ENCODE measurements at places on chromosomes 3 and 15.
A peak's percentile ranks its signal among the peaks of the same experiment; 100 is the strongest.

DNA sequence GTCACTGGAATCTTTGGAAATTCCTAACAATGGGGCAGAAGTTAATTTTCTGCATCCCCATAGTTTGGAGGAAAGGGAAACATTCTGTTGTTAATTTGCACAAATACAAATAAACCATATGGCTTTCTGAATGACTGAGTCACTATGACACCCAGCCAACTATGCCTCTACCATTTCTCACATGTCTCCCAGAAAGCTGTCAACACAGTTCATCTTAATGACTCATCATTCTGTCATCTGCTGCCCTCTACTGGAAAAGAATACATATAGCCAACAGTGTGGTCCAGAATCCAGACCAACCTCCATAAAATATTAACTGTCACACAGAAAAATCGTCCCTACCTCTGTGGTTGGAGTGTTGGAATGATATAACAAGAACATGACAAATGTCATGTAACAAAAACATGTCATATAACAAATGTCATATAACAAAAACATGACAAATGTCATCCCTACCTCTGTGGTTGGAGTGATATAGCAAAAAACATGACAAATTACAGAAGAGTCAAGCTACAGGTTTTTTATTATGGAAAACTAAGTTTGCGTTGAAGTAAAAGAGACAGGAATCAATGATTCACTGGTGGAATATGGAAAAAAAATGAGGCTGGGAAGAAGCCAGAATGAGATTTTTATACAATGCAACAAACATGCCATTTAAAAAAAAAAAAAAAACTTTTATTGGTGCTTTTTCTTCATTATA is 47.7 kb upstream of the GYG1 start:
- DNase-seq = peak; percentile 73

GRCh38 chr3:28934126-28934813 is 346.6 kb upstream of the RBMS3 start:
- DNase-seq = no peak

DNA sequence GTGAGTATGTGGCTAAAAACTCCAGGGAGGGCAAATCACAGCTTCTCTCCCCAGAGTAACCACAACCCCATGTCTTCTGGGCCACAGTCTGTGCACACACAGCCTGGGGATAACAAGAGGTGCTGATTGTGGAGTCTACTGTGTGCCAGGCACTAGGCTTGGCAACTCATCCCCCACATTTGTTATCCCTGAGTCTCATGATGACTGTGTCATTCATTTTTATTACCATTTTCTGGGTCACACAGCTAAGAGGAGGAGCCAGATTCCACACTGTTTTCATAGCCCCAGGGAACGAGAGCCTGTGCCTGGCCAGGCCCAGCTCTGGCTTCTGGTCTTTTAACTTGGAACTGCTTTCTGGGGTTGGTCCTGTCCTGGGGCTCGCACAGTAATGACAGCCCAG is 34.5 kb downstream of the ESYT3 start:
- DNase-seq = no peak

- DNase-seq = no peak
These were observed 51.7 kb downstream of the HMCES start for GRCh38 chr3:129330409-129330808.

- DNase-seq = peak; percentile 53
These were observed 83.9 kb upstream of the PLXND1 start for GRCh38 chr3:129690406-129690805.

DNA sequence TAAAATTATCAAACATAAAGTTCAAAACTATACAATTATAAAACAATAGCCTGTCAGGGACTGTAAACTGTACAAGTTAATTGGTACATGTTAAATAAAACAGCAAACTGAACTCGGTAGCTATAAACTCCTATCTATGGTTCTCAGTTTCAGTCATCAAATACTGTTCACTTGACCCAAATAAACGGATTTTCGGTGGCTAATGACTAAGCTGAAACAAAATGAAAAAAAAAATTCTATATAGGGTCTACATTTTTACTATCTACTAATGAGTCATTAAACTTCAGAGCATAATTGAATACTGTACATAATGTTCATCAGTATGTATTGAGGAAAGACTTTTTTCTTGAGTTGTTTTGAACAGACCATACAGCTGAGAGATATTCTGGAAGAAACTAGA is 6.6 kb downstream of the PROK2 start:
- DNase-seq = no peak

DNA sequence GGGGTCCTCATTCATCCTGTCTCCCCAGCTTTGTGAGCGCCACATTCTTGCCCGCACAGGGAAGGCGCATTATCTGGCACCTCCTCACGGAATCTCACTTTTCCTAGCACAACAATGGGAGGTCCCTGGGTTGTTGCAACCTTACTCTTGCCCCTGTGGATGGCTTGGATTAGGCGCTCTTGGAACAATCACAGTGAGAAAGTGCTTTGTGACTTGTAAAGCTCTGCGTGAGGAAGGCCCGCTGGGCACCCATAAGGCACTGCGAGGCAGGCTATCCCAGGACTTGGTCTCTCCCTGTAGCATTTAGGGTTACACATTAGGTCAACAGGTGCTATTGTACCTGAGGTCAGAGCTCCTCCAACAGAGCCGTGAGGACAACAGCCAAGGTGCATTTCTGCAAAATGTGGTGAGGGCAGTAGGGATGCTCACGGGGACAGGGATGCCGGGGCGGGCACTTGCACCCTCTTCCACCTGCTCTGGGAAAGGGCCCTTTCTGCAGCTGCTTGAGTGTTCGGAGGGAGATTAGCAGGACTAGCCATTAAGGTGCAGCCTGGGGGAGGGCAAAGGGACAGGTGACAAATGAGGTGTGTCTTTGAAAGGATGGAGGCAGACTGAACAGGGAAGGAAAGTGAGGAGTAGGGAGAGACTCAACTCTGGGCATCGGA is 13.9 kb upstream of the LRRC15 start:
- DNase-seq = no peak

DNA sequence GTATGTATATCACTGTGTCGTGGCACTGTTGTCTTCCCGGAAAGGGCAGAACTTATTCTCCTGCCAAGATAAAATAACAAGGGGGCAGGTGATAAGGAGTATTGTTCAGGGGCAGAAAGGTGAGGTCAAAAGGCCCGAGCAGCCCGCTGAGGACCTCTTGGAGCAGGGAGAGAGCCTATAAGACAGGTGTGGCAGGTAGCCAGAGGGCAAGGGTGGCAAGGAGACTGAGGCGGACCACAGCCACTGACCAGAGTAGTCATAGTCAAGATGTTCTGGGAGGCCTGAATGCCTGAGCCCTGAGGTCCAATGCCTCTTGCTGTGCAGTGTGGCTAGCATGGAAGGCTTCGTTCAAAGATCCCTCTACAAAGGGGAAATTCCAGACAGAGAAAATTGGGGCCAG is 172.3 kb upstream of the CHRNA7 start:
- no peak for DNase-seq
